GM03348 (cell line): ENCODE measurements at places on chromosomes 16 and 17.

GRCh38 chr16:56354016-56354415 lies 71.3 kb downstream of the AMFR start:
- DNase-seq = no peak

- DNase-seq = no peak
These were observed 993 bp downstream of the MMP25 start for GRCh38 chr16:3047387-3047720.

- no peak for DNase-seq
These were observed 1.9 kb upstream of the DHRS13 start for GRCh38 chr17:28904800-28905199.

DNA sequence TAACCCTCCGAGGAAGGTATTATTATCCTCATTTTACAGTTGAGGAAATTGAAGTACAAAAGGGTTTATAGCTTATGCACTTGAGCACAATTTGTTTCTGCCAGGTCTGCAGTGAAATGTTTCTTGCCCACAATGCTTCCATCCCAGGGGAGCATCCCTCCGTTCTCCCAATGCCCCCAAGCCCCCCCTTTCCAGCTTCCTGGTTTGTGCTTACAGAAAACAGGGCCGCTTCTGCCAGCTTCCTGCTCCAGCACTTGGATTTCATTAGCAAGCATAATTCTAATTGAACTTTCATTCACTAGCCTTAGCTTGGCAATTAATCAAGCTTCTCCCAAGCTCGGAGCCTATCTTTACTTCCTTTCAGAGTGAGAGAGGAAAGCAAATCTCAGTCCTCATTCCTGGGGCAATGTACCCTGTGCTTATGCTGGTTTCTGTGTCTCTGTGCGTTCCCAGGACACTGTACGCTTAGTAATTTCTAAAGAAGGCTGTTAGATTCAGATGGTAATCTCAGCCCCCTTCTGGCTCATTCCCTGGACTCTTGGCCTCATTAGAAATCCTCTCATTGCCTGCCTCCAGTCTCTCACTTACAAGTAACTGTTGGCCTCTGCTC lies 141.6 kb downstream of the HS3ST2 start:
- DNase-seq = no peak

- DNase-seq = no peak
These were observed 32.0 kb upstream of the MRPS23 start for GRCh38 chr17:57881783-57882351.
